ENCODE measurements at places on chromosomes 7 and 10.

- DNase-seq = no peak
These were observed 114.5 kb downstream of the LRRC4 start for GRCh38 chr7:127916735-127917134.

DNA sequence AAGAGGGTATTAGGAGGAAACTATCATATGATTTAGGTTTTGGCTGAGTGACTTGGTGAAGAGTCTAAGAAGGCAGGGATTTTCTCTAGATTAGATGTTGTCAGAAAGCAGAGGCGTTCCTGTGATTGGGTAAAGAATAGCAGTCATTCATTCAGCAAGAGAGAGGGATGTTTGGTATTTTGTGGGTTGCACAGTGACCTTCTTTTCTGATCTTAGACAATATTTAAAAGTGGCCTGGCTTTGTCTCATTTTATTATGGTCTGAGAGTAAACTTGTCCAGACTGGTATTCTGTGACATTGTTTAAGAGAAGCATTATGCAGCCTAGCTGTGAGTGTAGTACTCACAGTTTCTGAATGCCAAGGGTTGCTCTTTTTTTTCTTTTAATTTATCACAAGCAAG lies 18.5 kb downstream of the HYAL4 start:
- DNase-seq = no peak

- DNase-seq = no peak
These were observed 7.9 kb upstream of the C10orf120 start for GRCh38 chr10:122707535-122707934.

DNA sequence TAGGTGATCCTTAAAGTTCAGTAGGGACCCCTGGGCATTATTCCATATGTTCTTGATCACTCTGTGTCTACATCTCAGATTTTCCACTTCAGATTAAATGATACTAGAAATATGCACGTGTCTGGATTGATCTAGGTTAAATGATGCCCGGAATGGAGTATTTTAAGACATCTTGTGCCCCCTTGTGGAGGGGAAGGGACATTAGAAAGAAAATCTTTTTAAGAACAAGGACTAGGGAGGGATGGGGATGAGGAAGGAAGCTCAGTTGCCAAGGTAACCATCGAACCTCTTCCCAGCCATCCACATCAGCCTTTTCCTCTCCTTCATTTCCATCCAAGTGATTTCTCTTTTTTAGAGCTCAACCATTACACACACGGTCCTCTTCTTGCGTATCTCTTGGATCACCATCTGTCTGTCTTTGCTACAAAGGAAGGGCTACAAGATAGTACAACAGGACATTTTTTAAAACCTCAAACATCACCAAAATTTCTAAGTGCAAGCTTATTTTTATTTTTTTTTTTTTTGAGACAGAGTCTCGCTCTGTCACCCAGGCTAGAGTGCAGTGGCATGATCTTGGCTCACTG lies 40.5 kb downstream of the PRSS2 start:
- peak; percentile 43 for DNase-seq

DNA sequence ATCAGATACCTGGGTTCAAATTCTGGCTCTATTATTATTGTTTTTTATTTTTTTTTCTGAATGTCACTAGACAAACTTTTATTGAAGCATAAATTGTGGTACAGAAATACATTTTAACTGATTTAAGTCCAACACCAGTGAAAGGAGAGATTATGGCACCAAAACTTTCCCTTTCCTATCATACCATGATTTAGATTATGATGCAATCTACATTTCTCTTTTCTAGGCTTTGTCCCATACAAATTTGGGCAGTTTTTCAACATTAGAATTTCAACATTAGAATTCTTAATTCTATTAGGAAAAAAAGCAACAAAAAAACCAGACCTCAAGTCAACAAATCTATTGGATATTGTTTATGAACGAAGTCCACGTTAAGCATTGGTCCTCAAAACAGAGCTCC lies 11.0 kb downstream of the AS3MT start:
- no peak for DNase-seq

- no peak for DNase-seq
These were observed 113.7 kb downstream of the CDK14 start for GRCh38 chr7:90709501-90710465.

GRCh38 chr7:79298145-79298760 lies 155.2 kb downstream of the MAGI2 start:
- no peak for DNase-seq

GRCh38 chr7:116804471-116804870 lies 57.9 kb upstream of the CAPZA2 start:
- DNase-seq = no peak

- no peak for DNase-seq
These were observed 3.7 kb downstream of the ZNF680 start for GRCh38 chr7:64559206-64559605.

DNA sequence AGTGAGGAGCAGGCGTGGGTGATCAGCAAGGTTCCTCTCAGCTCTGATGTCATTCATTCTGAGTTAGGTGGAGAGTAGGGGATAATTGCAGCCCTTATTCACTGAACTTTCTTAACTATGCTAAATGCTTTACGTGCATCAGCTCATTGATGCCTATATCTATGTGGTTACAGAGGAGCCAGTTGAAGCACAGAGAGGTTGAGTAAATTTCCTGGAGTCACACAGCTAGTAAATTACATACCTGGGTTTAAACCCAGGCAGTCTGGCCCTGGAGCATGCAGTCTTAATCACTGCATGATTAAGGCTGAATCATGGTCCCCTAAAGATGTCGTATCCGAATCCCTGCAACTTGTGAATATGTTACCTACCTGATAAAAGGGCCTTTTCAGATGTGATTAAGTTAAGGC lies 99.6 kb downstream of the GRK5 start:
- DNase-seq = no peak

GRCh38 chr10:44340557-44340956 lies 44.3 kb downstream of the CXCL12 start:
- DNase-seq = no peak

DNA sequence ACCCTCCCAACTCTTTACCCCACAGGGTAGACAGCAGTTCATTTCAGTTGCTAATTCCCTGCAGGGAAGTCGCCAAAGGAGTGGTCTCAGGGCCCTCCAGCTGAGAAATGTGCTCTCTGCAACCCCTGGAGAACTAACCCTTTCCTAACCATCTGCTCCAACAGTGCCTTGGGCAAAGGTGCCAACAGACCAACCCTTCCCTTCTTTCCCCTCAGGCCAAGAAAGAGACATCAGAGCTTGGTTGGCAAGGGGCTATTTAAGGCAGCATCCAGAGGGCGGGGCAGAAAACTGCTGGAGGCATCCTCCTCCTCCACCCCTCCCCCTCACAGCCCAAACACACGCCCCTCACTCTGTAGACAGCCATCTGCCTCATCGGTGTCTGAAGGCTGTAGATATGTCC lies 1.7 kb downstream of the SORBS1 start:
- no peak for DNase-seq

- DNase-seq = no peak
These were observed 22.3 kb downstream of the ZNF775 start for GRCh38 chr7:150401424-150401790.

DNA sequence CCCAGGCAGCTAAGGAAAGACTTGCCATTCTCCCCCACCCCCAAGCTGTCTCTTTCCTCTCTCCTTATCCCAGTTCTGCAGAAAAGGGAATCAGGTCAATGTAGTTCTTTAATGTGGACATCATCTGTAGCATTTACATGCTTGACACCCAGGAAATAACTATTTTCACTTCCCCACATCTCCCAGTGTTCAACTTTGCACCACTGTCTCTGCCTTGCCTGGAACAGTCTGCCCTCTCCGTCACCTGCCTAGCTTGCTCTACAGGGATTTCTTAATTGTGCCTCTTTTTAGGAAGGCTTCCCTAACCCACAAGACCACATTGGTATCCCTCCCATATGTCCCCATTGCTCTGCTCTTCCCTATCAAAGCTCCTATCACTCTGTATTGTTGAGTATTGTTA lies 45.9 kb upstream of the TOMM7 start:
- no peak for DNase-seq

DNA sequence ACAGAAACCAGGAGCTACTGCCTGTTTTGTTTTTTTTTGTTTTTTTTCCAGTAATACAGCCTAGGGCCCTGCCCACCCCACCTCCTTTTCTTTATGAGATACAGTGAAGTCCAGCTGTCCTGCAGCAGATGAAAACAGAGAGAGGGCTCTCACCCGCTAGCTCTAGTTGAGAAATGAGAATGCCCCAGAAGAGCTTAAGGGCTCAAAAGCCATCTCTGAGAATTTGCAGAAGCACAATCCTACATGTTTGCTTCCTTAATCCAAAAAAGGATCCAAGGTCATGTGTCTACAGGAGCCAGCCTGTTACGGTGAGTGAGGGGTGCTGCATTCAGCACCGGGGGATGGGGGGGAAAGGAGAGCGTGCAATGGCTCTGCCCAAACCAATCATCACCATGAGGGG lies 122.7 kb downstream of the KCNMA1 start:
- no peak for DNase-seq

GRCh38 chr7:2542011-2542915 lies 13.1 kb downstream of the BRAT1 start:
- DNase-seq = no peak

DNA sequence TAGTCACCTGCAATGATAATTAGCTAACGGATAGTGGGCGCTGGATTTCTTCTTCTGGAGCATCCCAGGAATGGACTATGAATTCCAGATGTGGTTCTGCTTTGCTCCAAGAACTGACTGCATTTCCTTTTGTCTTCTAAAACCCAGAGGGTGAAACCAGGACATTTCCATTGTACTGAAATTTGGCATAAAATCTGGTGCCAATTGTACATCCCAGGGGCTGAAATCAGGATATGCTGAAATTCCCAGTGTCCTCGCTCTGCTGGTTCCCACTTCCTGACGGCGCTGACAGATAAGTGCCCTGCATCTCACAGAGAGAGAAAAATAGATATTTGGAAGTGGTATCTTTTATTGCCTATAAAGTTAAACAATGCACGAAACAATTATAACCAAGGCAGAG lies 31.9 kb downstream of the RBM20 start:
- DNase-seq = no peak

DNA sequence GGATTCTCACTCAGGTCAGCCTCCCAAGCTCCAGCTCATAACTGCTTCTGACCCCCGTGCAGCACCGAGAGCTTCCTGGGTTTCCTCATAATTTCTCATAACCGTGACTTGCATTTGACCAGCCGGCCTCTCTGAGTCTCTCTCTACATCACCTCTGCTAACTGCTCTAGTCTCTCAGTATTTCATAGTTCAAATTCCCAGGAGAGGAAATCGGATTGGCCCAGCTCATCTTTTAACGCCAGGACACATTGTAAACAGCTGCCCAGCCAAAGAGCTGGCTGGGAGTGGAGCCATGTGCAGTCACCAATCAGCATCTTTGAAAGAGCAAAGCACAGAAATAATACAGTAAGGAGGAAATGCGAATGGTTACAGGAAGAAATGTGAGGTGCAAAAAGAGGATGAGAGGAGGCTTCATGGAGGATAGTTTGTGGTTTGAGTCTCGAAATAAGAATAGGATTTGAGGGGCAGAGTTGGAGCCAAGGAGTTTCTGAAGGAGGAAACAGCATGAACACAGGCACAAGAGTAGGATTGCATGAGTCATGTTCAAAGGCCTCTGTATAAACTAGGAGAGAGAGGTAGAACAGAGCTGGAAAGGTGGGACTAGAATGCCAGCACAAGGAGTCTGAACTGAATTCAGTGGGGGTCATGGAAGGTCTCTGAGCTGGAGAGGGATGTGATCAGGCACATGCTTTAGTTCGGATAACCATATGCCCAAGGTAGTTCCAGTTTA lies 15.2 kb upstream of the LBX1 start:
- DNase-seq = no peak

GRCh38 chr7:5582532-5582935 lies 158.9 kb upstream of the TNRC18 start:
- DNase-seq = no peak

GRCh38 chr10:77401683-77402082 lies 235.9 kb downstream of the KCNMA1 start:
- no peak for DNase-seq

Measured in HuH-7.5 (cell line).